Upper lobe of left lung (tissue), 6 donors: ENCODE measurements at places on chromosomes 2 and 18. TPM values are rescaled to one million over a fixed set of nuclear protein-coding genes. Genes with fewer than 3 reads are reported as not detected.

BOK gene
- 42.9 TPM for total RNA-seq

GRCh38 chr2:196333397-196333796 is 162.0 kb upstream of the STK17B start:
- DNase-seq: no peak

DNA sequence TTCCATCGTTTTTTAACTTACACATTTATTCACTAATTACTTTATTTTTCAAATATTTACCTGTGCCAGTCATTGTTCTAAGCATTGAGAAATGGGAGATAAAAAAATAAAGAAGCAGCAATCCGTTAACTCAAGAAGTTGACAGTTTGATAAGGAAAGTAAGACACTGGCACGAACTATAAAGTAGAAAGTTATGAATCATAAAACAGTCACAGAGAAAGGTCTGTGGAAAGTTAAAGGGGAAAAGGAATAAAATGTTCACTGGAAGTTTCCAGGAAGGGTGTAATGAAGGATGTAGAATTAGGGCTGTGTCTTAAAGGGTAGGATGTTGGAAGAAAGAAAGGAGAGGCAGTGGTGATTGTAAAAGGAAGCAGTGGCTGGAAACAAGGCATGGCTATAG is 118.9 kb downstream of the RDH14 start:
- DNase-seq: no peak

GRCh38 chr2:37472959-37473358 is 128.5 kb downstream of the QPCT start:
- no peak for DNase-seq

- DNase-seq: no peak
These were observed 24.4 kb downstream of the GRHL1 start for GRCh38 chr2:9975805-9976447.

DNA sequence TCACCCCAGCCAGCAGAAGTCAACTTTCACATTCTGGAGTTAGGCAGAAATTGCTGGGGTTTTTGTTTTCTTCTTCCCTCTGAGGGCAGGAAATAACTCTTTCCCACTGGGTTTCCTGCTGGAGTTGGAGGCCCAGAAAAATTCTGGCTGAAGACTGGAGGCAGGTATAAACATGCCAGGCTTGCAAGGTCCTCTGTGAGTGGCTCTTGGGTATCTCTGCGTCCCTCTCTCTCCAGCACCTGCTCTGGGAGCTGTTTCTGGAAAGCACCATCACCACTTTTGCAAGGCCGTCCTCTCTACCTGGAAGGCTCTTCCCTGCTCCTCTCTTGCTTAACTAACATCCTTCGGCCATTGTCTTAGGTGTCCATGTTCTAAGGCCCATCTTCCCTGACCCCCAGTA is 91.0 kb downstream of the MCFD2 start:
- no peak for DNase-seq

SERPINB11 gene
- not detected for total RNA-seq

CMPK2 gene
- 31.0 TPM for total RNA-seq

GRCh38 chr2:144163592-144163991 is 356.3 kb downstream of the ZEB2 start:
- no peak for DNase-seq

DNA sequence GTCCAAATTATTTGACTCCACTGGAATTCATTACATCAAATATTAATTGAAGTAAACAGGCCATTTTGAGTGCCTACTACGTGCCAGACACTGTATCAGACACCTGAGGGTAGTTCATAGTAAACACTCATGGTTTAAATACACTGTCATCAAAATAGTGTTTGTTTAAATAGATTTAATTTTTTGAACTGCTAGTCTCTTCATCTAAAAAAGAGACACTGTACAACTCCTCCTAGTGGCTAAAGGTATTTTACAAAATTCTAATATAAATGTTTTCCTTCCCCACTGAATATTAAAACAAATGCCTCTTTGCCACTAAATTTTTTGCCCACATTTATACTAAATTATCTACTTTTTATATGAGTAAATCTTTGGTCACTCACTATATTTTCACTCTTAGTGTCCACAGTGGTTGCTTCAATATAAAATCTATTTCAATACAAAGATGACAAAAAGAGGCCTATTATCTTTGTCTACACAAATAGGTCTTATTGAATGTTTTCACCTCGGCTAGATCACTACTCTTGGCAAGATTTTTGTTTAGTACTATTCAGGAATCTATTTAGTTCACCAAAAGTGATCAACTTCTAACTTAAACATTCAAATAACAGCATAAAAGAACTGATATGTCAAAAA is 122.1 kb downstream of the TMEM247 start:
- DNase-seq: no peak

- no peak for DNase-seq
These were observed 9.6 kb downstream of the RRM2 start for GRCh38 chr2:10132043-10132575.
